ENCODE measurements at places on chromosomes 7 and 10. TPM values are rescaled to one million over a fixed set of nuclear protein-coding genes. Genes with fewer than 3 reads are reported as not detected.

The ELN gene
- total RNA-seq = 58.1 TPM

The ACTA2 gene
- total RNA-seq = 231 TPM

The MKRN1 gene
- total RNA-seq = 65.9 TPM

The CFAP70 gene
- 1.8 TPM for total RNA-seq

The KLF14 gene
- total RNA-seq = not detected

The AOAH gene
- total RNA-seq = 2.4 TPM

The MAGI2 gene
- 6.7 TPM for total RNA-seq

The NEUROD6 gene
- total RNA-seq = not detected

The HTR5A gene
- total RNA-seq = not detected

The PNLIPRP2 gene
- 21.1 TPM for total RNA-seq

The MET gene
- total RNA-seq = 29.3 TPM

The NRBF2 gene
- 35.6 TPM for total RNA-seq

The C10orf62 gene
- total RNA-seq = 0.23 TPM

The BICC1 gene
- total RNA-seq = 20.4 TPM

The FOXI2 gene
- not detected for total RNA-seq

The SPDYE2 gene
- not detected for total RNA-seq

The AMPH gene
- 1.6 TPM for total RNA-seq

The ERV3-1 gene
- 24.7 TPM for total RNA-seq

Measured in hepatocyte (in vitro differentiated cells).